Stimulated activated CD8-positive, alpha-beta memory T cell treated with anti-CD3 and anti-CD28 coated beads, Interleukin-7, amount 100 ng/mL, for 24 hours (primary cell): ENCODE measurements at places on chromosomes 7 and 10.

GRCh38 chr7:25303281-25304181 is 75.2 kb upstream of the NPVF start:
- DNase-seq = no peak

GRCh38 chr10:57664815-57665214 is 602.9 kb downstream of the IPMK start:
- no peak for DNase-seq

- no peak for DNase-seq
These were observed 2.5 kb downstream of the NUDT5 start for GRCh38 chr10:12193193-12193592.

DNA sequence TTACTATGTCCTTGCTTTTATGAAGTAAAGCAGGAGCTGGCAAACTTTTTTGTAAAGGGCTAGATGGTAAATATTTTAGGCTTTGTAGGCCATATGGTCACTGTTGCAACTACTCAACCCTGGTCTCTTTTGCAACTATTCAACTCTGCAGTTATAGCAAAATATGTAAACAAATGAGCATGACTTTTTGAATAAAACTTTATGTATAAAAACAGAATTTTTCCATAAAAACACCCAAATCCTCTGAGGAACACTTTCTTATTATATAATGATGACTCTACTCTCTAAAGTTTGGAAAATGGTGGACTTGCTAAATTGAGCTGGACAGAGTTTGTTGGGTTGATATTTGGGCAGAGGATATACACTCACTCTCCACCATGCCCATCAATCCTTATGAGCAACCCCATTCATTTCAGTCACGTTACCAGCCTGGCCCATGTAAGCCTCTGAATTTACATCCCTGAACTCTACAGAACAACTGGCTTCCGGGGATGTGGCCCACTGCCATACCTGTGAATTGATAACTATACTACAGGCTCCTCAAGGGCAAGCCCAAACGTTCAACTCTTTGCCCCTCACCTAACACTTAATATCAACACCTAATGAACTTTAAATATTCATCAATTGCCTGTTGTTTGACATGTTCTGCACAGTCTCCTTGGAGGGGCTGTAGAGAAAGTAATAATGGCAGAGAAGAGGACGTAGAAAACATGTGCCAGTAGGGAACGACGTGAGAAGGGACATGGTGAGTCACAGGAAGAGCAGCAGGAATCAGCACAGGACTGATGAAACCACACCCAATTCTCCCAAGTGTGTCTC is 37.6 kb downstream of the SGMS1 start:
- no peak for DNase-seq

DNA sequence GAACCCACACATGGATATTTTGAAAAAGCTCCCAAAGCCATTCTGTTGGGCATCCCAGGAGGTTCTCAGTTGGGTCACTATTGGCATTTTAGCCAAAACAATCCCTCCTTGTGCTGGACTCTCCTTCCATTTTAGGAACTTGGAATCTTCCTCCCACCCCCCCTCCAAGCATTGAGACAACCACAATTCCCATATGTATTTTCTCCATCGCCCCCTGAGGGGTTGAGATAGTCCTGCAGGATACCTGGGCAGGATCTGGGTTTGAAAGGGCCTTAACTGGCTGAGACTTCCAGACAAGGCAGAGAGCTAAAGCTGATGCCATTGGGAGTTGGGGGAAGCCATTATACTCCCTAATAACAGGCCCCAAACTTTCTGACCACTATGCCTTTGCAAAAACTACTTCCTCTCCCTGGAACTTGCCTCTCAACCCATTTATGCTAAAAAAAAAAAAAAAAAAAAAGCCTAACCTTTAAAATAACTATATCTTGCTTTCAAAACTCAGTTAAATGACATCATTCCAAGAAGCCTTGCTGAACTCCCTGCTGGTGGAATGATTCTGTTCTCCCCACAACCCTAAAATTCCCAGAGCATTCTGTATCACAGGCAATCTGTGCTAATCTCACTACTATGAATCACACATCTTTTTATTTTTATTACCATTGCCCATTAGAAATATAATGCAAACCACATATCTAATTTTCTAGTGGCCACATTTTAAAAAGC is 77.5 kb upstream of the PDE1C start:
- no peak for DNase-seq

GRCh38 chr10:110919349-110919931 is at the start of gene SHOC2:
Gene SHOC2 (plus strand): TSS chr10:110919604. CDS start chr10:110964359, 44,755 bp downstream.
- DNase-seq = peak; percentile 93

GRCh38 chr10:34400075-34400474 is 415.0 kb downstream of the PARD3 start:
- no peak for DNase-seq

DNA sequence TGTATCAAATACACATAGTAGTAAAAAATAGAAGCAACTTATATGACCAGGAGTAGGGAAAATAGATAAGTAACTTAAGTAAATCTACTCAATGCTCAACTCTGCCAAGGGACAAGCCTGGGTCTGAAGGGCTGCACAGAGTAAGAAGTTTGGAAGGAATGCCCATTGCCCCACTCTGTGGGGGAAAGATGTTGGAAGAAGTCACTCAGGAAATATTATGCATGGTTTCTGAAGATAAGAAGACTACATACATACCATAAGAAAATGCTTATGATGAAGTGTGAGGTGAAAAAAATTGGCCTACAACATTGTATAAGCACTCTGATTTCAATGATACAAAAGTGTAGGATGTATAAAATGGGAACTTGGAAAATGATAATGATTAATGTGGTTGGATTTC is 54.0 kb downstream of the LAMB4 start:
- no peak for DNase-seq

- DNase-seq = no peak
These were observed 9.1 kb downstream of the CREB3L2 start for GRCh38 chr7:137992550-137993394.

DNA sequence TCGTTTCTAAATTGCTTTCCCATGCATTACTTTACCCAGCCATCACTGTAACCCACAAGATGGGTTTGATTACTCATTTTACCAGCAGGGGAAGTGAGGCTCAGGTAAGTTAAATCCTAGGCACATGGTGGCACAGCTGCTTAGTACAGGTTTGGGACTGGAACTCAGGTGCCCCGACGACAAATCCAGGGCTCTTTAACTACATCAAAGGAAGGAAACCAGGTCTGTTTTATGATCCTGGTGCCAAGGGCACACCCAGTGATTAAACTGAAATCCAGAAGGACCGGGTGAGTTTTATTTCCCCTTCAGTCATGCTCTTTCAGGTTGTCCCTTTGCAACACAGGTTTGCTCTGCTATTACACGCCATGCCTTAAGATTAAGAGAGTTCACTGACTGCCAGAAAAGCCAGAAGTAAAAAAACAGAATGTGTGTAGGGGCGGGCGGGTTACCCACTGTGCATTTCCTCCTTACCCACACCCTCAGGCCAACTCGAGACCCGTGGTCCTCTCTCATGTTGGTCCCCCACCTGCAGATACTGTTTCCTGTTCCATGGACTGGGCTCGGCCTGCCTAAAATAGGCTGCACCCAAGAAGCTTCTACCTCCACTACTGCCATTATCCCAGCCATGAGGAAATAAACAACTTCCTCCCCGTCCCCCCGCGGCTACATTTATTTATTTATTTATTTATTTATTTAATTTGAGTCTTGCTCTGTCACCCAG is 55.1 kb upstream of the KDM7A start:
- DNase-seq = no peak

DNA sequence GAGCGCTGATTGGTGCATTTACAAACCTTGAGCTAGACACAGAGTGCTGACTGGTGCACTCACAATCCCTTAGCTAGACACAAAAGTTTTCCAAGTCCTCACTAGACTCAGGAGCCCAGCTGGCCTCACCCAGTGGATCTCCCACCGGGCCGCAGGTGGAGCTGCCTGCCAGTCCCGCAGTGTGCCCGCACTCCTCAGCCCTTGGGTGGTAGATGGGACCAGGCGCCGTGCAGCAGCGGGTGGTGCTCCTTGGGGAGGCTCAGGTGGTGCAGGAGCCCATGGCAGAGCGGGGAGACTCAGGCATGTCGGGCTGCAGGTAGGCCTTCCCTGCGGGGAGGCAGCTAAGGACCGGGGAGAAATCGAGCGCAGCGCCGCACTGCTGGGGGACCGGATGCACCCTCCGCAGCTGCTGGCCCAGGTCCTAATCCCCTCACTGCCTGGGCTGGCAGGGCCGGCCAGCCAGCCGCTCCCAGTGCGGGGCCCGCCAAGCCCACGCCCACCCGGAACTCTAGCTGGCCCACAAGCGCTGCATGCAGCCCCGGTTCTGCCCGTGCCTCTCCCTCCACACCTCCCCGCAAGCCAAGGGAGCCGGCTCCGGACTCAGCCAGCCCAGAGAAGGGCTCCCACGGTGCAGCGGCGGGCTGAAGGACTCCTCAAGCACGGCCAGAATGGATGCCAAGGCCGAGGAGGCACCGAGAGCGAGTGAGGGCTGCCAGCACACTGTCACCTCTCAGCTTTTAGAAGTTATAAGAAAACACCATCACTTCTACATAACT is 128.9 kb downstream of the ZNF438 start:
- DNase-seq = no peak

DNA sequence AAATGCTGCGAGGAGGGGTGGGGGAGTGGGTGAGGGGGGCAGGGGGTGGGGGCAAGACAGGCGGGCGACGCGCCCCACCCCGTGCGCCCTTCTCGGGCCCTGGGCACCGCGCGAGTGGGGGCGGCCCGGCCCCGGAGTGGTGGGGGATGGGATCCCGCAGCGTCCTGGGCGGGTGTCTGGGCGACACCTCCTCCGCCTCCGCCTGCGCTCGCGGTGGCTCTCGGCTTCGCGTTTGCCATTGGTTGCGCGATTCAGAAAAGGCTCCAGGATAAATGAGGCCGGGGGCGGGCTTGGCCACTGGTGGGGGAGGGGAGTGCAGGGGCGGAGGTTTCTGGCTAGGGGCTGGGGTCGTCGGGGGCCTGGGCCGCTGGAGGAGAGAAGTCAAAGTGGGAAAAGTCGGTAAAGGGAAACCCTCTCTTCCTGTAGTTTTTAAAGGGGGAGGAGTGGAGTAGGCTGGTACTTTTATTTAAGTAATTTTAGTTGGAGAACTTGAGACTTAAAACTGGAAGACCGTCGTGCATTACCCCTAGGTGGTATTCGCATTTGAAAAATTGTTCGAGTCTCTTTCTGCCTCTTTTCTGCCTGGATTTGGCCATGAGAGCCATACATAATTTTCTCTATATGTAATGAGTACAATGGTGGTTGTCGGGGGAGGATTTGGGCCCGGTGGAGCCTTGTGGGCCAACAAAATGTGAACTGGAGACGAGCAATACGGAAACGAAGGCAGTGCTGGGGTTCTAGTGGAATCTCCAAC is 992 bp upstream of the IGF2BP3 start:
- no peak for DNase-seq

DNA sequence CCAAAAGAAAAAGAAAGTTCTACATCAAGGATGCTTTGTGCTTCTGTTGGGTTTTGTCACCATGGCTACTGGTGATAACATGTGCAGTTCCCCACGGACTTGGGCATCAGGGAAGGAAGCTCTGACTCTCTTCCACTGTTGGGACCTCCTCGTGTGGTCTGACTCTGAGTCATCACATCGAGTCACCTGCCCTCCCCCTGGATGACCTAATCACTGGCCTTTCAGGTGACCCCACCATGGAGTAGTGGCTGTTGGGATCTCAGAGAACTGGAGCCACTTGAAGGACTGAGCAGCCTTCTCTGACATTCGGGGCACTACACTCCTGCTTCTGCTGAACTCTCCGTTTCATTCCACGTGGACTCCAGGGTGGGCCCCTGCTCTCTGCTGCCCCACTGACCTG is 60.8 kb upstream of the DOCK1 start:
- DNase-seq = no peak

GRCh38 chr7:13982940-13983677 is 6.4 kb downstream of the ETV1 start:
- DNase-seq = no peak

- DNase-seq = no peak
These were observed 263.2 kb downstream of the POU6F2 start for GRCh38 chr7:39240864-39241263.

GRCh38 chr7:40799-41750 is 151.3 kb upstream of the FAM20C start:
- DNase-seq = no peak

- no peak for DNase-seq
These were observed 535.8 kb downstream of the PTPRN2 start for GRCh38 chr7:158051776-158052175.
